ENCODE measurements at places on chromosomes 1 and 21.
A peak's percentile ranks its signal among the peaks of the same experiment; 100 is the strongest.

DNA sequence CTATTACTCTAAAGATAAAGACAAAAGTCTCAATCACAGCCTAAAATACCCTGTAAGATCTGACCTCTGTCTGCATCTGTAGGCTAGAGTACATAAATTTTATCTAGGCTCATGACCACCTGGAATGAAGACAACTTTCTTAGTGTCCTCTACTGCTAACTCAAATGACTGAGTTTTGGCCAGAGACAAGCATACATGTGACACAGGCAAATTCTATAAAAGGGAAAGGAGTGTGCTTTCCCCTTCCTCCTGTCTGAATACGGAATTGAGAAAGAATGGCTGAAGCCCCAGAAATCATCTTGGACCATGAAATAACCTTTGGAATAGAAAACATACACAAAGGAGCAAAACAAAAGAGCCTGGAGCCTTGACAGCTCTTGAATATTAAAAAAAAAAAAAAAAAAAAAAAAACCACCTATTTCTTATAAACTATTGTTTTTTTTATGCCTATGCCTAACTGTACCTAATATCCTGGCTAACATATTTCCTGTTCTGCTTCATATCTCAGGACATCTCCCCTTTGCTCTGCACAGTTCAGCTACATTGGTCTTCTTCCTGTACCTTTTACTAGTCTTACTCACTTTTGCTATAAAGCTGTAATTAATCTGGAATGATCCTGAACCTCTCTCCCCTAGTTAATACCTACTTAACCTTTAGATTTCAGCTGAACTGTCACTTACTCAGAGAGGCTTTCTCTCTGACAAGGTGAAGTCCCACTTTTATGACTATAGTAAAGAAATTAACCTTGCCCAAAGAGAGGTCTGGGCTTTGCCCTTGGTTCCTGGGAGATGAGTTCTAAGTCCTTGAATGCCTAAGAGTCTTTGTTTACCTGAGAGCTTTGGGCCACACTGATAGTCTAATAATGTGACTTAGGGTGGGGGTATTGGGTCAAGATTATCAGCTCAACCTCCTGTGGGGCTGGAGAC is 16.1 kb downstream of the UCHL5 start:
- no peak for DNase-seq

DNA sequence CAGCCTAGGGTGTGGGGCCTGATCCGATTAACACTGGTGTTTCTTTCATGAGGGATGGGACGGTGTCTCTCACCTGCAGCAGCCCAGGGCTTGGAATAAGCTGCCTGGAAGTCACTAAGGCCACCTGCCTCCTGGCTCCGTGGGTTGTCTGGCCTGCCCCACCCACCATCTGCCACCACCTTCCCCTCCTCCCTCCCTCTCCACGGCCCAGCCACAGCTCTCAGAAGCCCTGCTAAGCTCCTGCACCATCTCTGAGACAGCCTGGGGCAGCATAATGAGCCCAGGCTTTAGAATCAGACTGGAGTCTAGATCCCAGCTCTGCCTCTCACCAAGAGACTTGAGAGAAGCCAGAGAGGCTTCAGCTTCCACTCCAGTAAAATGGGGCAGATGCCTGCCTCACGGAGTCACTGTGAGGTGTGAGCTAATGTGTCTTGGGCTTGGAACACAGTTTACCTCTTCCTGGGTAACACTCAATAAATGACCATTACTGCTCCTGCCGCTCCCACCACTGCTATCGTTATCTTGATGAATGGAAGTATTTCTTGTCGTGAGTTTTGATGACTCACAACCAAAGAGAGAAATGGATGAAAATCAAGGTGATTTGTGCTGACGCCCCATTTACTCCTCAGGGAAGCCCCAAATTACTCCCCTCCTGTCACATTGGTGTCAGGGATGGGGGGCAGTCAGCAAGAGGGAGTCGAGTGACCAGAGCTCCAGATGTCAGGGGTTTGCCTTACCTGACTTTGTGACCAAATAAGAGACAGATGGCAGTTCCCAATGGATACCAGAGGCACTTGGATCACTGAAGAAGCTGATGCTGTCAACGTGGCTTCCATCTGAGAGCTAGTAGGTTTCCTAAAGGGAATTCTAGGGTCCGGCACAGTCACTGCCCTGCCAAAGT is 23.5 kb upstream of the C1QA start:
- DNase-seq: no peak

DNA sequence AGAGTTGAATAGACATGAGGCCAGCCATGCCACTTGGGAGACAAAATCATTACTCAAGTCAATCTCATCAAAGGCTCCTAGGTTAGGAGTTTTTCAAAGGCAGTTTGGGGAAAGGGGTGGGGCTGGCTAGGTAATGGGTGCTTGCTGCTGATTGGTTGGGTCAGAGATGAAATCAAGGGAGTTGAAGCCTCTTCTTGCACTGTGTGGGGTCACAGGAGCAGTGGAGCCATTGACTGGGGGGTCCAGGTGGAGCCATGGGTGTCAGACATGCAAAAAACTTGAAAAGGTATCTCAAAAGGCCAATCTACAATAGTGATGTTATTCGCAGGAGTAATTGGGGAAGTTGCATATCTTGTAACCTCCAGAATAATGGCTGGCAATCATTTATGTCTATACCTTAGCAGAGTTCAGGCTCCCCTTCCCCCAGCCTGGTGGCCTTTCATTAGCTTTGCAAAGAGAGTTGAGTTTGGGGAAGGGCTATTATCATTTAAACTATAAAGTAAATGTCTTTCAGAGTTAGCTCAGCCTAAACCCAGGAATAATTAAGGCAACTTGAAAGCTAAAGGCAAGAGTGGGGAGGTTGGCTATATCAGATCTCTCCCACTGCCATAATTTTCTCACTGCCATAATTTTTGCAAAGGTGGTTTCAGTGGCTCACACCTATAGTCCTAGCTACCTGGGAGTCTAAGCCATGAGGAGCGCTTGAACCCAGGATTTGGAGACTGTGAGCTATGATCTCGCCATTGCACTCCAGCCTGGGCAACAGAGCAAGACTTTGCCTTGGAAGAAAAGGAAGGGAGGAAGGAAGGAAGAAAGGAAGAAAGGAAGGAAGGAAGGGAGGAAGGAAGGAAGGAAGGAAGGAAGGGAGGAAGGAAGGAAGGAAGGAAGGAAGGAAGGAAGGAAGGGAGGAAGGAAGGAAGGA is 7.8 kb upstream of the PINK1 start:
- DNase-seq: no peak

- no peak for DNase-seq
These were observed 688 bp downstream of the PTTG1IP start for GRCh38 chr21:44872649-44873355.

DNA sequence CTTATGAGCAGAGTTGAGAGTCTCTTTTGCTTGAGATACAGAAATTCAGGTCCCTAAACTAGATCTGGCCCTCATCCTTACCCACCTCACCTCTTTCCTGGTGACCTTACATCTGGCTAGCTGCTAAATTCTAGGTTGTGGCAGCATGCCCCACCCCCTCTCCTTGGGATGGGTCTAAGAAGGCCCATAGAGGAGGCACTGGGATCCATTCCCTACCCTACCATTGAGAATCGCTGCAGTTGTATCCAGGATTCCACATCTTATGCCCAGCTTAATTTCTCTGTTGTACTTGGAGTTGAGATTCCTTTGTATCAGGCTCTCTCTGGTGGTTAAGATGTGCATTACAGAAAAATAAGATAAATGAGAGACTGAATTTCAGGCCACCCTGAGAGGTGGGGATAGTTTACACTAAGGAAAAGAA is 9.5 kb upstream of the TMEM39B start:
- DNase-seq: no peak

DNA sequence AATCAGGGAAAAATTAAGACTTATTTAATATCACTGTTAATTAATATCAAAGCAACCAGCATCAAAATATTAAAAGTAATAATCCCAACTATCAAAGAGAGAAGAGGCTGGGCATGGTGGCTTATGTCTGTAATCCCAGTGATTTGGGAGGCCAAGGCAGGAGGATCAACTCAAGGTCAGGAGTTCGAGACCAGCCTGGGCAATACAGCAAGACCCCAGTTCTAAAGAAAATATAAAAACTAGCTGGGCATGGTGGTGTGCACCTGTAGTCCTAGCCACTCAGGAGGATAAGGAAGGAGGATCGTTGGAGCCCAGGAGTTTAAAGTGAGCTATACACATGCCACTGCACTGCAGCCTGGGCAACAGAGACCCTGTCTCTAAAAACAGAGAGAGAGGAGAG is 43.2 kb downstream of the AHCTF1 start:
- no peak for DNase-seq

DNA sequence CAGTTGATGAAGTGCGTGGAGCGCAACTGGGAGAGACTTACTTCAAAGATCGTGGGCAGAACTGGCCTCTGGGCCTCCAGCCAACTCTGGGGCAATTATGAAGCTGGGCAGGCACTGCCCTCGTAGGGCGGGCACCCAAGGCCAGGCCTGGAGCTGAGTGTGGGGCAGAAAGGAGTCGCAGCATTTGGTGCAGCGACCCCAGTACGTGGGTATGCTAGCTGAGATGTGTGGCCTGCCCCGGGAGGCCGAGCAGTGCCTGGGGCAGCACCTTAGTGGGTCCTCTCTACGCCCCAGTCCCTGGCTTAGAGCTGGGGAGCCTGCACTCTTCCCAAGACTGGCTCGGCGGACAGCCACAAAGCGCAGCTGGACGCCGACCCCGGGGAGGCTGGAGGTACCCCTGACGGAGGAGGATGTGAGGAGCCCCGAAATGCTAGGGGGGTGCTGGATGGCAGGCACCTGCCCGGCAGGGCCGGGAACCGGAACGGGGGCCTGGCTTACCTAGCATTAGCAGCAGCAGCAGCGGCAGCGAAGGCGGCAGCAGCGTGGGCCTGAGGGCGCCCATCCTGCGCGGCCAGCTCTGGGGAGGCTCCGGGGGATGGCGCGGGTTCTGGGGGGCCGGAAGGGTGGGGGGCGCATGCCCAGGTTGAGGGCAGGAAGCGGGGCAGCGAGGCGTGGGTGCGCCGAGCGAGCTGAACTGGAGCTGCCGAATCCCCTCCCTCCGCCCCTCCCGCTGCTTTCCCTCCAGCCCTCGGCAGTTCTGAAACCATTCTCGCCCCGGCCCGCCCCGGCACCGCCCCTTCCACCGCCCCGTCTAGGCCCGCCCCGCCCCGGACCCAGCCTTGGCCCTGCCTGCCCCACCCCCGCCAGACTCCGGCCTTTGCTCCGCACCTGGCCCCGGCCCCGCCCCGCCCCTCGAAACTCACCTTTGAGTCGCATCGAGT is at the start of gene IGSF8:
IGSF8 (minus strand) TSS at position 709 of the 941 bp plus-strand sequence; CDS start at position 562, 147 bp downstream.
- peak; percentile 94 for DNase-seq

DNA sequence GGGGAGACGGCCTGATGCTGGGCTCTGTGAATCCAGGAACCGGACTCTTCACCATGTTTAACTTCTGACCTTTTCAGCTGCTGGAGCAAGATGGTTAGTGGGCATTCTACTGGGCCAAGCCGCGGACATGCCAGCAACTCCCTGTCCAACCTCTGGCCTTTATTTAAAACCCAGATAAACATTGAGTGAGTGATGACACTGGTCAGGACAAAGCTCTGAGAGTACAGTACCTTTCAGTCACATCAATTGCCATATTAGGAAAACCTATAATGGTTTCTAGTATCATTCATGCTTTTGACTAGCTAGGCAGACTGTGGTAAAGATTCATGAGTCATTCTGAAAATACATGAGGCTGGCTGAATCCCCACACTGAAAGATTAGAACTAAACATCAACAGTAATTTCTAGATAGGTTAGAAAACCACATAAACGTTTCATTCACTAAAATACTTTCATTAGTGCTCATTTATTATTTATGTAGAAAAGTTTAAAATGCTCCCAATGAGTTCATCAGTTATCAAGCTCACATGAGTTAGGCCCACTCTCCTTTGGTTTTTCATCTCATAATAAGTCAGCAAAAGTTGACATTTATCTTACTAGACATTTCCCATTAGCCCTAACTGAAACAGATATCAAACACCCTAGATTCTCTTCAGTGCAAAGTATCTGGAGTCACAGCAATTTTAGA is 7.1 kb upstream of the ACTA1 start:
- DNase-seq: no peak

GRCh38 chr1:201450721-201451291 is 18.2 kb downstream of the PHLDA3 start:
- DNase-seq: no peak

DNA sequence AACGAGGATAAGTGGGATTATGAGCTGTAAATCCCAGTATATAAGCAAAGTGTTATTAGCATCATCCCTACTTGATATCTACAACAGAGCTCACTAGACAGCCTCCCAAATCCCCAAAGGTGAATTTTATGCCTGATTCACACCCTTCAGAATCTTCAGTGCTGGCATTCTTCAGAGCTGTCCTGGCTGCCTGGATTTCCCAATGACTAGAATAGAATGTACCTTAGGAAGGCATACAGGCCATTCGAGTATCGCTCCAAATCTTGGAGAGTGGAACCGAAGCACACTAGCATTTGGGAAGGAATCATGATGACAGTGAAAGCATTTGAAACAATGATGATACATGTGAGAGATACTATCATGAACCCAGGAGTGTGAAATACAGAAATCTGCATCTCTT is 22.3 kb downstream of the ZBTB40 start:
- no peak for DNase-seq

GRCh38 chr1:217091561-217091960 is 368.3 kb upstream of the ESRRG start:
- DNase-seq: no peak

DNA sequence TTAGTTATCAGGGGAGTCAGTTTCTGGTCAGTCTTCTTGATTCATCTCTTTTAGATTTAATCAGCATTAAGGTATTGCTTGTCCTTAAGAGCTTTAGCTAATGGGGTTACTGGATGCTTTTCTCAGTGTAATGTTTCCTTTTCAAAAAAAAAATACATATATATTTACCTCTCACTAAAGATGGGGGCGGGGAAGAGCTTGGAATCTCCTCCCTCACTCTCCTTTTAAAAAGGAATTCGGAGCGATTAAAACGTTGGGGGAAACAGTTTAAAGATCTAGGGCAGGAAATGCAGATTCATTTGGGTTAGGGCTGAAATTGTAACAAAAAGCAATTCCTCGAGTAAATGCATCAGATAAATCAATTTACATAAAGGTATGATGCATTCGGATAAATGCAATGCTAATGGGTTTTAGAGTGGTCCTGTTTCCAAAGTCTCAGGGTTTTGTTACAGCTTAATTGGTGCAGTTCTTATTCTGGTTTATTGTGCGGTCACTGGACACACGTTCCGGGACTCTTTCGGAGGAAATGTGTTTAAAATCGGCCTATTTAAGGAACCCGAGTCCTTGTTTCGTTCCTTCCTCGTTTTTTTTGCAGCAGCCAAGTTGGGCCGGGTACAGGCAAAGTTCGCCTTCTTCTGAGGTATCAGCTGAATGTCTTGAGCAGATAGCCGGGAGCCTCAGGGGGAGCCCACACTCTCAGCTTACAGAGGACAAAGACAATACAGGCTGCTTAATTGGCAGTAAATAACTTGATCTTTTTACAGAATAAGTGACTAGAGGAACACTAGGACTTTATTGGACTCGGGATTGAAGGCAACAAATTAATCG is 1.6 kb downstream of the LMO4 start:
- no peak for DNase-seq

DNA sequence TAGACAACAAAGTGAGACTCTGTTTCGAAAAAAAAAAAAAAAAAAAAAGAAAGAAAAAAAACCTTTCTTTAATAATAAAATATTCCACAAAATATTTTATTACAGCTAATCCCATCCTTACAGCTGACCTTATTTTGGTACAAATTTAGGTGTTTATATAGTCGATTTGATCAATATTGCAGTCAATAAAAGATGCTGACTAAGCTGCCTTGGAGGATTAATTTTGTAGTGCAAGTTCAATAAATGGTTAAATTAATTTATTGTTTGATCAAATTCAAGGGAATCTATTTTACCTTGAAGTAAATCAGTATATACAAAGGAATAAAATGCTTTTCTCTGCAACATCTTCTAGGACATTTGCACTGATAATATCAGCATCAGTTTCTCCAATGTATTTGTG is 1764.3 kb downstream of the NCAM2 start:
- no peak for DNase-seq

- DNase-seq: no peak
These were observed 48.1 kb downstream of the LHX4 start for GRCh38 chr1:180278194-180278515.
